ENCODE measurements at places on chromosomes 7 and 10.

DNA sequence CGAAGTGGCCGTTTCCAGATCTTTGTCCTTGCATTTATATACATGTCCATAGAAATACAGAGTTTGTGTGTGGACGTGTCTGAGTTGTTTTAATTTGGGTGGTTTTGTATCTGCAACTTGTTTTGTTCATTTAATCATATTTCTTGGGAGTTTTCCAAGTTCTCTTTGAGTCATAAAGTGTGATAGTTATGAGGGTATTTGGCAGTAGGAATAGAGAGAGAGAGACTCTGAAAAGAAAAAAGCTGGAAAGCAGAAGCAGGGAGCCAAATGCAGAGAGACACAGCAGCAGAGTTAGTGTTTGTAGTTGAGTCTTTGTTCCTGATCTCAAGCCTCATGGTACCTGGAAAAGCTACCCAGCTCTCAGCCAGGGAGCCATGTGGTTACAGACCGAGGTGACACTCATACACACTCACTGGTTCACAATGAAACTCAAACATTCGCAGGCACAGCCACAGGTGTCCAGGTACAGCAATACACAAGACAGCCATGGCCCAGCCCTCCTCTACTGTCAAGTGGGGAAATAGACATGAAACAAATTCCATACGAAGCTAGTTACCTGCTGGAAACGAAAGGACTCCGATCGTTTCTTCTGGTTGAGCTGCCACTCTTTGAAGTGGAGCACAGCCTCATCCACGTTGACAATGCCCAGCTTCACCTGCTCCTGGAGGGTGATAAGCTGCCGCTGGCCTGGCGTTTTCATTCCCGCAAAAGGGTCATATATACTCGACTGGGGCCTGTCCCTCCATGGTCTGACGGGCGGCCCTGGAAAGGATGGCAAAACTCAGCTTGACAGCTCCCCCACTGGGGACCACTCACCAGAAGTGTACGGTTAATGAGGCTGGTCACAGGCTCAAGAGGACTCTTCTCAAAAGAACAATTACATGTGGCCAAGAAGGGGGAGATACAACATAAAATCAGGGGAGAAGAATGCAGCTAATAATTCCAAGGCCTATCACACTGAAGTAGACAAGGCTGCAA is 33.3 kb upstream of the TM9SF3 start:
- no peak for DNase-seq

- DNase-seq, result no peak
Observed at GRCh38 chr7:121000081-121000983, 11.8 kb downstream of the CPED1 start.

DNA sequence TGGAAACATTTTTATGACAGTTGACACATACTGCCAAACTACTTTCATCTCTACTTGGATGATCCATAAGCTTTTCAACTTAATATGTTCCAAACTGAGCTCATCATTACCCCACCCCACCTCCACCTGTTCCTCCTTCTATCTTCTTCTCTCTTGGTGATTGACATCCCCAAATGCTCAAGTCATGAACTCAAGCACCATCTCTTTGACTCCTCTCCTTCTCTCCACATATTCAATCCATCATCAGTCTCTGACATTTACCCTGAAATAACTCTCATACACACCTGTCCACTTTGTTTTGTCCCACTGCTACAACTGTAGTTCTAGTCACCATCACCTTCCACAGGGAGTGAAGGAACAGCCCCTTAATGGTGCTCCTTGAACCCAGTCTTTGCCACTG is 43.3 kb downstream of the SGCE start:
- no peak for DNase-seq

DNA sequence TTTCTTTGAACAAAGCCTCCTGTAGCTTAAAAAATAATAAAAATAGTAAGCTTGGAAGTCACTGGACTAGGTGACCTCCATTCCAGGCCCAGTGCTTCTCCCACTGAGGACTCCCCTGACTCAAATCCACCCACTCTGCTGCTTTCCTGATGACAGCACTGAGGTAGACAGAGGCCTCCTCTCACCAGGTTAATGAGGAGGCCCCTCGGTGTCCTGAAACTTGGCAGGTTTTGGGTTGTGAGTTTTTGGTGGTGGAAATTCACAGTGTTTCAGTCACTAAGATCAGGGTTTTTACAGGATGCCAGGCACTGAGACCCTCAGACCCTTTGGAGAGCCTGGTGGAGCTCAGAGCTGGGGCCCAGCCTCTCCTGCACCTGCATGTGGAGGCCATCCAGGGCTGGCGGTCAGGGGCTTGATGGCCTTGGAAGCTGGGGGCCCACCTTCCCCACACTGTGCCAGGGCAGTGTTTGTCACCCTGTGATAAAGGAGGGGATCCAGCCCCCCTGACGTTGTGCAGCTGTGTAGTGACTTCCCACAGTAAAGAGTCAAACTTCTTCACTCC is 19.1 kb downstream of the TSPAN14 start:
- no peak for DNase-seq

DNA sequence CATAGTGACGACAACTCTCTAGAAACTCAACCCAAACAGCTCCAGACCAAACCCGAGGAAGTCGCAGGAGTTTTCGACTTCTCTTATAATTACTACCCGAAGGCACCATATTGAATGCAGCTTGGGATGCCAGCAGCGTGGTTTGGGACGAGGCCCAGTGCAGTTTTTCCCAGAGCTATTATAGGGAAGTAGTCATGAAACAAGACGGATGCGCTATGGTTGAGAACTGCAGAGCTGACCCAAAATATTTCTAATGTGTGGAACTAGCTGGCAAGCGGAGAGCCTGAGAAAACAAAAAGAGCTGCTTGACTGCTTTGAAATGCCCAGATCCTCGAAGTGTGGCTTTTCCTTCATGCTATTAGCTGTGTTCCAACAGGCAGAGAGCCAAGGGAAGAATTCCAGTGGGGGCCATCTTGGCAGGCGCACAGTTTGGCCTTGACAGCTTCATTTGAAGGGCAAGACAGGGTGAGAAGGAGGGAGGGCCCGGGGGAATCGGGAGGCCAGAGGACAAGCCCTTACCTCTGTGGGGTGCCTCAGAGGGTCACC is 122.7 kb downstream of the CUL2 start:
- no peak for DNase-seq

DNA sequence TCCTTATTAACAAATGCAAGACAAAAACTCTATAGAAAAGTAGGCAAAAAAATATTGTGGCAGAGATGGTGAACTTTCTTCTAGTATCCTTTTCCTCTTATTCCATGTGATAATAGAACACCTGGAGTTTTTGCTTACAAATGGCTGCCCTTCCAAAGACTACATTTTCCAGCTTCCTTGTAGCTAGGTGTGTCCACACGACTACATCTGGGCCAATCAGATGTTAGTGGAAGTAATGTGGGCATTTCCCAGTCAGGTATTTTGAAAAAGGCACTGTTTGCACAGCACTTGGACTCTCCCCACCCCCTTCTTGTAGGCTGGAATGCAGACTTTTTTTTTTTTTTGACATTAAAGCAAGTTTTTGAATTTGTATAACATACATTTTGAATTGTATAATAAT is 105.5 kb upstream of the TBX20 start:
- DNase-seq, result no peak

DNA sequence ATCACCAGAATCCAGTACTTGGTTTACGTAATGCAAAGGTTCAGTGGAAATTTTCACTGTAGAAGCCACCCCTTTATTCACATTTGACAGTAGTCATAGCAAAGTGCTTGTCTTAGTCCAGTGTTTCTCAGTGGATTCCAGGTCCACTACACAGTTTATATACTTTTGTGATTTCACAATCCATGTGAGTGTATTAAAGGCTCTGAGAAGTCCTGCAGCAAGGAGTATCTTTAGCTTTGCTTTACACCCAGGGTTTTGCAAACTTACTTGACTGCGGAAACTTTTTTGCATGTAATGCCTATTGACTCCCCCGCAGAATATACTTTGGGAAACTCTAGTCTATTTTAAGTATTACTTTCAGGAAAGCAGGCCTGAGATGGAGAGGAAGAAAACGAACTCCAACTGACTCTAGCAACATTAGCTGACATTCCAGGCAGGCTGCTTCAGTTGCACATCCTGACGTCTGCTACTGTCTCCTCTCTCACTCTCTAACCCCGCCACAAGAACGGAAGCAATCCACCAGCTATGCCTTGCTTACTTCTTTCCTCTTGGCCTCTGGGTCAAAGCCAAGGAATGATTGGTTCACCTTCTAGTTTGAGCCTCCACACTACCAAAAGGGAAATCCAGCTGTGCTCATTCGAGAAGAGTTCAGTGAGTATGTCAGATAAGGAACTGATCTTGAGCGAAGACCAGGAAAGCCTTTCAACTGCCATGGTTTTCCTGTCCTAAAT is 6.2 kb downstream of the PLXNA4 start:
- DNase-seq, result no peak

- no peak for DNase-seq
Observed at GRCh38 chr10:50511492-50512213, 112.1 kb downstream of the SGMS1 start.

GRCh38 chr10:90148116-90148855 is 446.9 kb downstream of the KIF20B start:
- DNase-seq, result no peak

DNA sequence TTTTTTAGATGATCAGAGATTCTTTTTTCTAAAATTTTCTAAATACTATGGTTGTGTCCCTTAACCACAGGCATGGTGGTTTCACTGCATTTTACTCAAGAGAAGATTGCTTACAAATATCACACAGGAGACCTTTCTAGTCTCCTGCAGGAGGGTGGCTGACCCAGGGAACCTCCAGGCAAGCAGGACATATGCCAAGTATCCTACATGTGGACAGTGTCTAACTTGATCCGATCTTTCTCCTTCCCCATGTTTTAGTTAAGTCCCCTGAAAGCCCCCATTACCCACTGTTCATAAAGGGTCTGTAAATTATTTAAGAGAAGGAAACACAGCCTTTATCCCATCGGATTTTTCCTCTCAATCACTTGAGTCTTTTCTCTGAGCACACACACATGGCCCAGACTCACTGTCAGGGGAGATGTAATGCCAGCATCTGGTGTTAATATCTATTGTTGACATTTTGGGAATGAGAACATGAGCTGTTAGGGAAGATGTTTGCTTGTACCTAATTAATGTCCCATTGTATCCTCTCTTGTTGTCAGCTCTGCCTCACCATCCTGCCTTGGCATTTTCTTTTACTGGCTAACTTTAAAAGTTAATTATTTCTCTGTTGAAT is 755.2 kb downstream of the AUTS2 start:
- no peak for DNase-seq

DNA sequence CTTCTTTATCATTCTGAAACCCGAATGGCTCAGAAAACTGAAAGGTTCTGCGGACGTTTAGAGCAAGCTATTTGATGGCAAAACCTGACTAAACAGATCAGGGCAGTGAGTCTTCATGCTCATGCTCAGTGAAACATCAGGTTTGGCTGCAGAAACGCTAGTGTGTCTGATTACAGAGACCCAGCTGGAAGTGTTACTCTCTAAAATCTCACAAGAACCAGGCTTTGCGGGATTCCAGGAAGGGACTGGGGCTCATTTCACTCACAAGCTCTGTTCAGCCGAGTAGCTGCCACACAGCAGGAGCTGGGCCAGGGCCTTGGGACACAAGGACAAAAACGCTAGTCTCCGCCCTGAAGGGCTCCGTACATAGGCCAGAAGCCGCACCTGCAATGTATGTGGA is 2.9 kb downstream of the PITRM1 start:
- no peak for DNase-seq

- no peak for DNase-seq
Observed at GRCh38 chr7:26760501-26760900, 103.9 kb downstream of the SKAP2 start.

DNA sequence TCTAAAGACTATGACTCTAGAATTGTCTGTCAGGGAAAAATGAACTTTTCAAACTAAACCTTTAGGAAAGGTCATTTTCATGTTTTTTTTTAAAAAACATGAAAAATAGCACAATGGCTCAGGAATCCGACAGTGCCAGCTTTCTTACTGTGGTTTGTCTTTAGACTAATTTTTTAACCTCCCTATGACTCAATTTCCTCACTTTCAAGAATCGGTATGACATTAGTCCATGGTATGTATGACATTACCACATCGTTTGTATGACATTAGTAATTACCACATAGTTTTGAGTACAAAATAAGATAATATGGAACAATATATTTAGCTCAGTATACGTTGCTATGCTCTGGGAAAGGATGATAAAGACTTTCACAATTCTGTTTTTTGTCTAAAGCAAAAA is 383.2 kb downstream of the PTPRN2 start:
- no peak for DNase-seq

GRCh38 chr10:129035052-129035827 is 431.8 kb upstream of the MGMT start:
- DNase-seq, result no peak

DNA sequence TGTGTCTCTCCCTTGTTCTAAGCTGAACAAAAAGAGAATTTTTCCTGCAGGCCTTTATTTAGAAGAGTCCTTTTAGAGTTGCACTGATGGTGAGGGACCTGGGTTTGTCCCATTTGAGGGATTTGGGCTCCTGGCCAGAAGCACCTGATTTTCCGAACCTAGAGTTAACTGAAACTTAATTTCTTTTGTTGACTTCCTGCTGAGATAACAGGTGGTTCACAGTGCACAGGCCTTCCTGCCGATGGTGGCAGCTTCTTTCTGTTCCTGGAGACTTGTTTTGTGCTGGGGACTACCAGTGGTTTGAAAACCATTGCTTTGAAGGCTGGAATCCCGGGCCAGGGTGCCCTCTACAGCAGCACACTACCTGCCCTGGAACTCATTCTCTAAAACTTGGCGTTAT is 99.2 kb downstream of the SUGCT start:
- no peak for DNase-seq

DNA sequence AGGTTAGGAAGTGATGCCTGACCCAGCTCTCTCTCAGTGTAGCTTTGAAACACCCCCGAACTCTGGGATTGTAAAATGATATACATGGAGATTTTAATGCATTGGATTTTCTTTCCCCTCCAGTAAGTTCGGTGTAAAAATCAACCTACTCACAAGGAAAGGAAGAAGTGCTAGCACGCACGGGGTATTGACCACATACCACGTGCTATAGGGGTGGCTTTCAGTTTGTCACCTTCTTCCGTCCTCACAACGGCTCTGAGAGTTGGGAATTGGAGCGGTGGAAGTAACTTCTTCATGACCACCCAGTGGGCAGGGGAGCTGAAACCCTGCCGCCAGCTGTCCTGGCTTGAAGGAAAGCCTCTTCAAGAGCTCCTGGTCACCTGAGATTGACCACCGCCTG is 149.4 kb upstream of the PRR15 start:
- no peak for DNase-seq

DNA sequence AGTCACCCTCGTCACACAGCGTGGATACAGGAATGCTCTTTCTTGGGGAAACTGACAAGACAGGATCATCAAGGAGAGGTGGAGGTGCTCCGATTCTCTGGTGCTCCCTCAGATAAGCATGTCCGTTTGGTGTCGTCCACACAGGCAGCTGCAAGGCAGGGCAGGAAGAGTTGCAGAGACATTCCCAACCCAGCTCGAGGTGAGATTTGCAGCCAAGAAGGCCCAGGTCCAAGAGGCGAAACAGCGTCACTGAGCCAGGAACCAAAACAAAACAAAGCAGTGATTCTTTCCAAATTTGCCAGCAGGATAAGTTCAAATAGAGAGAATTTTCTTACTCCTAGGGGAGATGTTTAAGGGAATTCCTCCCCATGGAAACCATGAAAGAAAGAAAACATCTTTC is 386.5 kb upstream of the PFKP start:
- DNase-seq, result no peak
